ENCODE measurements at places on chromosomes 12 and 14.

GRCh38 chr12:69704357-69704756, 5.3 kb upstream of the BEST3 start:
- no peak for DNase-seq

DNA sequence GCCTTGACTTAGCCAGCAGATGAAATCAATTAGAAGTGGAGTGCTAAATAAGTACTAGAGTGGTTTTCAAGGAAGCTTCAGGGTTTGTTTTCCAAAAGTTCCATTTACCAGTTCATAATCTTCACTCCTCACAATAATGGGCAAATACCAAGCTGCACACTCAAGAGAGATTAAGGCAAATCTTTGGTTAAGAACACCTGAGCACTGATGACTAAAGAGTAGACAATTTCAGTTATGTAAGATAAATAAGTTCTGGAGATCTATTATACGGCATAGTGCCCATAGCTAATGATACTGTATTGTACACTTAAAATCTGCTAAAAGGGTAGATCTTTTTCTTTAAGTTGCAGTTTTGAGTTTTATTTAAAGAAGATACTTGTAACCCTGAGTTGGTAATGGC, 125.0 kb downstream of the ARMH4 start:
- DNase-seq, result no peak

- DNase-seq, result no peak
These were observed 18.9 kb downstream of the CMAS start for GRCh38 chr12:22064968-22065367.

DNA sequence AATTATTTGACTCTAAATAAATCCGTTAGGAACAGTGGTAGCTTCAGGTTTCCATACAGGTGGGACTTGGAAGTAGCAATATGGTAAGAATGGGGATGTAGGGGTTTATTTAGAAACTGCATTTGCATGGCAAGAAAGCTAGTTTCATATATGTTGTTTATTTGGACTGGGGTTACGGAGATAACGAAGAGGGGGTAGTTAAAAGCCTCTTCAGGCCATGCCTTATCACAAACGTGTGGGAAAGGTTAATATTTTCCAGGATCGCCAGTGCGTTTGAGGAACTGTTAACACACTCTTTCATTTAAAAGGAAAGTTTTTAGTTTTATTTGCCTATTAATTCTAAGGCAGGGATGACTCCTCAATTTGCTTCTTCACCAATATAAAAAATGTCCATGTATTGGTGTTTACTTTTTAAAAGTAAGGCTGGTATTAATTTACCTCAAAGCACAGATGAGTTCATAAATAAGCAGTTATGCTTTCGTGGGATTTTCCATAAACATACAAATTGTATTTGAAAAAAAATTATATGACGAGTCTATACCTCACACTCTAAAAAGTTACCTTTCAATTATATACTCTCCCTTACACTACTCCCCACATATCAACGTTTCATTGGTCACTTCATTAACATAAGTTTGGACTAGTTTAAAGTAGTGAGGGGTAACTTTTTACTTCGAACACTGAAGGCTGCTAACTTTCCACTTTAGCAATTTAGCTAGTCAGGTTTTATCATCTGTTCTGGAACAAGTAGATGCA, 814 bp downstream of the RAB2B start:
- no peak for DNase-seq

- no peak for DNase-seq
These were observed 63.7 kb upstream of the DDX11 start for GRCh38 chr12:31009976-31010375.

DNA sequence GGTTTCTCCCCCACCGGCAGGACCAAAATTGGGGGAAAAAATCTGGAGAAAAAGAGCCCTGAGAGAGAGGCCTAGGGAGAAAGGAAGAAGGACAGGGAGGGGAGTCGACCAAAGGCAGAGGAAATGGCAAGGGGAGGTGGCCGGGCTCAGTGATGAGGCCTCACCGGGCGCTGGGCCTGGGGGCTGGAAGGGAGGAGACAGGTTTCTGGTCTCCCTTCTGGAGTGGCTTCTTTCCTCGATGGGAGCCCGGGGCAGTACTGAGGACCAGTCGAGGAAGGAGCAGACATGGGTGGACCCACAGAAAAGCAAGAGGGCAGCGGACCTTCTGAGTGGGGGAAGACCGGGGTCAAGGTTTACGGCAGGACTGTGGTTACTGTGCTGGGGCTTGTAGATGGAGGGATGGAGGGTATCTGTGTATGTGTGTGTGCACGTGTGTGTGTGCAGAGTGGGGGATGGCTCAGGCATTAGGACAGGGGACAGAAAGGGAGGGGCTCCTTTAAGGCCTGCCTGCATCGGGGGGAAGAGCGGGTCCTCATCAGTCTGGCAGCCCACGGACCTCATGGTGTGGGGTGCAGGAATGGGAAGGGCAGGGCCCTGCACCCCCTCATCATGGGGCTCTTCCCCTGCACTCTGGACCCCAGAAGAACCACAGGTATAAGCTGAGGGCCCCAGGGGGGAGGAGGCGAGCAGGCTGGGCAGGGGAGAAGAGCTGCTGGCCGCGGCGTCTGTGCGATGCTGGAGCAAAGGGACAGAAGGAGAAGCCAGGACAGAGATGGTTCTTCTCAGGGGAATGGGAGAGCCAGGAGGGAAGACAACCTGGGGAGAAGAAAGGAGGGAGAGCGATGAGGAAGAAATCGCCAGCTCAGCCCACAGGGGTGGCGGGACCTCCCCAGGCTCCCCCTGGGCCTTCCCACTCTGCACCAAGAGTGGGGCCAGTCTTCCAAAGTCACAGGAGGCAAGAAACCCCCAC, 15.1 kb upstream of the RPLP0 start:
- DNase-seq, result no peak

DNA sequence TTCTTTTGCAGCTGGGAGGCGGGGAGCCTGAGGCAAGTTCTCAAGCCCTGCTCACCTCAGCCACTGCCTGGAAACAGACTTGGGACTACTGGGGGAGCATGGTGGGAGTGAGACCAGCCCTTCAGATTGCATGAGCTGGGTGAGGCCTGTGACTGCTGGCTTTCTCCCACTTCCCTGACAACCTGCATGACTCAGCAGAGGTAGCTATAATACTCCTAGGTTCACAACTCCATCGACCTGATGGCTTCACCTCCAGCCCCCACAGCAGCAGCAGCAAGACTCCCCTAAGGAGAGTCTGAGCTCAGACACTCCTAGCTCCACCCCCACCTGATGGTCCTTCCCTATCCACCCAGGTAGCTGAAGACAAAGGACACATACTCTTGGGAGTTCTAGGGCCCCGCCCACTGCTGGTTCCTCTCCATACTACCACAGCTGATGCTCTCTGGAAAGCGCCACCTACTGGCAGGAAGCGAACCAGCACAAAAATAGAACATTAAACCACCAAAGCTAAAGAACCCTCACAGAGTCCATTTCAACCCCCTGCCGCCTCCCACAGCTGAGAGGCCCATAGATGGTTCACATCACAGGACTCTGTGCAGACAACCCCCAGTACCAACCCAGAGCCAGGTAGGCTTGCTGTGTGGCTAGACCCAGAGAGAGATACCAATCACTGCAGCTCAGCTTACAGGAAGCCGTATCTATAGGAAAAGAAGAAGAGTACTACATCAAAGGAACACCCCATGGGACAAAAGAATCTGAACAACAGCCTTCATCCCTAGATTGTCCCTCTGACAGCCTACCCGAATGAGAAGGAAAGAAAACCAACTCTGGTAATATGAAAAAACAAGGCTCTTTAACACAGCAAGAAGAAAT, 68.7 kb downstream of the RPAP3 start:
- peak; percentile 6 for DNase-seq

DNA sequence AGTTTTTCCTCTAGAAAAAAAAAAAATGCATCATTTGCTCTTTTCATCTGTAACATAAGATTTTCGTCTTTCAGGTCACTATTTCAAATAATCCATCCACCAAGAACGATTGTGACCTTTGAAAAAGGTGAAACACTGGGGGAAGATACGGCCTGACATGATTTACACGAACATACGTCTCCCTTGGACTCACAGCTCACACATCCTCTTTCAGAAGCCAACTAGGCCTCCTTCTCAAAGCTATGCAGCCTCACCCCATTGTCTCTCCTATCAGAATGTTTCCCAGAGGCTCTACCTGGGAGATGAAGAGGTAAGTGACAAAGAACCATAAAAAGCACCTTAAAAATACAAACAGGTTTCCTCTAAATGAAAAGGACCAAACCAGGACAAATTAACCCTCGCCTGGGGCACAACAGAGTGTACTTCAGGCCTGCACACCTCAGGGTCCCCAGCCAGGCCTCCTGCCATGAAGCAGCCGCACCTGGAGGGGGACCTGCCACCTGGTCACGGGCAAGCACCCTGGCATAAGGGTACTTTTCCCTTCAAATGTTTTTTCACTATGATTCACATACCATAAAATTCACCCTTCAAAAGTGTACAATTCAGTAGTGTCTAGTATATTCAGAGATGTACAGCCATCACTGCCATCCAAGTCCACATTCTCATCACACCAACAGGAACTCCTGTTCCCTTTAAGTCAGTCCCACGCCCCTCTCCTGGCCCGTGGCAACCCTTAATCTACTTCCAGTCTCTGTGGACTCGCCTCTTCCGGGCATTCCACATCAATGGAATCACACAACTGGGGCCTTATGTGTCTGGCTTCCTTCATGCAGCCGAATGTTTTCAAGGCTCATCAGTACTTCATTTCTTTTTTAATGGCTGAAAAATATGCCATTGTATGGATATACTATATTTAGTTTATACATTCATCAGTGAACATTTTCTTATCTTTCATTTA, 5.4 kb downstream of the SLC15A4 start:
- DNase-seq, result no peak

GRCh38 chr12:64609536-64610078, 688 bp upstream of the RASSF3 start:
- DNase-seq, result no peak

DNA sequence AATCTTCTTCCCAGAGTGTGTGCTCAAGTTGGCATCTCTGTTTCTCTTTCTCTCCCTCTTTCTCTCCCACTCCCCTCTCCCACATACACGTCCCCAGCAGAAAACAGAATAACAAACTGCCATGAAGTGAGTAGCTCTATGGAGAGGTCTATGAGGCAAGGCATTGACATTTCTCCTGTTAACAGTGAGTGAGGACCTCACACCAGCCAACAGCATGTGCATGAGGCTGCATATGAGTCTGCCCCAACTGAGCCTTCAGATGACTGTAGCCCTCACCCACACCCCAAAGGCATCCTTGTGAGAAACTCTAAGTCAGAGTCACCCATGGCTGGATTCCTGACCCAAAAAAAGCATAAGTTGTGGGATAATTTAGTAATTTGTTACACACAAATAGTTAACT, 50.4 kb downstream of the MAGOHB start:
- no peak for DNase-seq

DNA sequence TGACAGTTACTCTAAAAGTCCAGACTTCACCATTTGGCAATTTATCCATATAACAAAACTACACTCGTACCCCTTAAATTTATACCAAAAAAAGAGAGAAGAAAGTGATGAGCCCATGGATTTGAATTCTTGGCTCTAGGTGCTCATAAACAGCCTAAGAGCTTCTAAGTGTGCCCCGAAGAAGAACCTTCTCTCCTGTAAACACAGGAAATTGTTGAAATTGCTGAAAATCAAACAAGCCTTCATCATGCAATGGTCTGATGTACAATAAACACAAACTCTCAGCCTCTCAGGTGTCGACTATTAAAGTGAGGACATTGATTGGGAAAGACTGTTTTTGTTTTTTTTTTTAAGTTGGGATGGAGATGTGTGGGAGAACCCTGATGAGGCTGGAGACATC, 21.8 kb downstream of the PDE6H start:
- DNase-seq, result no peak

DNA sequence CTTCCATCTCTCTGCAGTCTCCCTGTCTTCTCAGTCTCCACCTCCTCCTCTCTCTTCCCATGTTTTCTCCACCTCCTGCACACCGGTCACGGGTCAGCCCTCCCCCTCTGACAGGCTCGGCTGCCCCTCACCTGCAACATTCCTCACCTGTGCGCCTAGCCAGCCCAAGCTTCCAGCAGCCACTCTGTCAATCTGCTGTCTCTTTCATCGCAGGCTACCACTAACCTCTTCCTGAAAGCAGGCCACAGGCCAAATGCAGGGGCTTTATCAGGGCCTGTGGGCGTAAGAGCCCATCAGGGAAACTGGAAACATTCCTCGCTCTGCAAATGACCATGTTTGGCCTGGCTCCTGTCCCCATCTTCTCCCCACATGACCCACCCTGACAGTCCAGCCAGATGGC, 34.5 kb downstream of the CMKLR1 start:
- DNase-seq, result no peak

- DNase-seq, result no peak
These were observed 224.8 kb downstream of the DACT1 start for GRCh38 chr14:58862416-58863160.

- DNase-seq, result no peak
These were observed 60.0 kb downstream of the TTC6 start for GRCh38 chr14:37655418-37655817.

DNA sequence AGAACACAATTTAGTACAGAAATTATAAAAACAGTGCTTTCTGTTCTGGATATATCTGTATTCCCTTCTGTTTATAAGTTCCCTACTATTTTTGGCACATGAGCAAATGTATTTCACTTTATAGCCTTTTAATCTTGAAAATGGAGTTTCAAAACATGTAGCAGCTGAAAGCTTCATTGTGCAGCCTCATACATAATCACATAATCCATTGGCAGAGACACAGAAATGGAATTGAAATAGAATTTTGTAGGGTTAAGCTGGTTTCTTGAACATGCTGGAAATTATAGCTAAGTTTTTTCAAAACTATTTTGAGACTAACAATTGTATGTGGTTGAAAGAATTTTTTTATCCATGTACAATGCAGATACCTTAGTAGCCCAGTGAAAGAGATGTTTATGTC, 614.3 kb upstream of the MDGA2 start:
- DNase-seq, result no peak

DNA sequence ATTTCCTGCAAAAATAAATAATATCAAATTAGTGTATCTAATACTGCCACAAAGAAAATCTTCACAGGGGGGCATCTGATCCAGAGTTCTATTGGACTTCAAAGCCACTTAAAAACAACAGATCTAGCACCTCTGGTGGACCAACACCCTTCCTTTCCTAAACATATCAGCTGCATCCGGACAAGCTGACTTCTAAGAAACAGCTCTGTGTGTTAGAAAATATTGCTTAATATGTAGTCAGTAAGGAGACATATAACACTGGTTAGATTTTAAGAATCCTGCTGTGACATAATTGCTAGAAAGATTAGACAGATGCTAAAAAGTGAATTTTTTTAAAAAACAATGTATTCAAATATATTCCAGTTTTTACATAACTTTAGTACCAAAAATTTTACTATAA, 61.1 kb upstream of the PTPRB start:
- no peak for DNase-seq

DNA sequence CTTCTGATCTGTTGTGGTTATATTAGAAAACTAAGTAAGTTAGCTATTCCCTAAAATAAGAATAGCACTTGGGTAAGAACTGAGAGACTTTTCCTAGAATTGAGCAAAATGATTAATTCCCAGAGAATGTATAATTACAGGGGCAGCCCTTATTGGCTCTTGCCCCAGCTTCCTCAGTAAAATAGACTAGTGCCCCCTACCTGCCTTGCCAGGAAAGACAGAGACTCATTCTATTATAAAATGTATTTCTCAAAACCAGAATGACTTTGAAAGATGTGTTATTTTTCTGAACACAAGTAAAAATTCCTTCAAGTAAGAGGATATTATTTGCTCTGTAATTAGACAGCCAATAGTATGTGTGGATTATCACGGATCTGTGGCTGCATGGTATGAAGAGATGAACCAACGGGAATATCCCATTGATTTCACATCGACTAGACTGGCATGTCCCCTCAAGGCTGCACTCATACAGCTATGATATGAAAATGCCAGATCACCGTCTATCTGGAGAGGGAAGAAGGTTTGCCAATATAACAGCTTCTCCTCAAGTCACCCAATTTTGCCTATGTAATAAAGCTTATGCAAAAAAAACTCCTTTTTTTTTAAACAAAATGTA, 7.4 kb upstream of the GLRX5 start:
- no peak for DNase-seq
